ENCODE measurements at places on chromosomes 1 and 21.
A peak's percentile ranks its signal among the peaks of the same experiment; 100 is the strongest.

- peak; percentile 49 for DNase-seq
Observed at GRCh38 chr1:45493116-45493697, 2.2 kb upstream of the TESK2 start.

DNA sequence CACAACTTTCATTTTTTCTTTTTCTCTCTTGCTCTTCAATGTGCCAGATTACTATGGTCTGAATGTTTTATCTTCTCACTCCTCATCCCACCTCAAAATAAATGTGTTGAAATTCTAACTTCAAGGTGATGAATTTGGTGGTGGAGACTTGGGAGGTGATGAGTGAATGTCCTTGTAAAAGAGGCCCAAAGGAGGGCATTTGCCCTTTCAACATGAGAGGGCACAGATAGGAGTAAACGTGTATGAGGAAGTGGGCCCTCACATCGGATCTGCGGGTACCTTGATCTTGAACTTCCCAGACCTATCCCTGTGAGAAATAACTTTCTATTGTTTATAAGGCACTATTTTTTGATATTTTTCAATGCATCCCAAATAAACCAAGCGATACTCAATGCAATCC lies 412.3 kb upstream of the ADGRL2 start:
- no peak for DNase-seq

DNA sequence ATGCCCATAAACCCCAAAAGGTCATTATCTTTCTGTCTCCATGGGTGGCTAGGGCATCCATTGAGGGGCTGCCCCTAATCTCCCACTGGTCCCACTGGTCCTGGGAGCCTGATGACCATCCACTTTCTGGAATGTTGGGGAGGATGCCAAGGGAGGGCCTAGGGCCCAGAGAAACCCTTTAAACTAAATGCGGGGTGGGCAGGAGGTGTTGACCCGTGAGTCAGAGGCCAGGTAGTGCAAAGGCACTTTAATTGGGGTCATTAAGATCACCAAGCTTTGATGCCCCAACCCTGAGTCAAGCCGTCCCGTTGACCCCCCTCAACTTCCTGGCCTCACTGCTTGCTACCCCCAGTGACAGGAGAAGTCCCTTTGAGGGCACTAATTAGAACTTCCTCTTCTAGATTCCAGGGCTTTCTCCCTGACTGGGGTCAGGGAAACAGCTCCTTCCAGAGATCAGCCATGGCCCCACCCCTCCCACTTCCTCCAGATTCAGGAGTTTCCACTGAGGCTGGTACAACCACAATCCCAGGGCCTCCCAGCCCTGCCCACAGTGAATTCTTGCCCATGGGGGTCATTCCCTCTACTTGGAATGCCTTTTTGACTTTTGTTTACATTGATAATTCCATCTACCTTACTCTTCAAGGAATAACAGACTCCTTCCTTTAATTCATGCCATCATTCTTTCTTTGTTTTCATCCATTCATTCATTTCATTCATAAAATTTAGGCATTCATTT lies 15.5 kb upstream of the SERINC2 start:
- no peak for DNase-seq

DNA sequence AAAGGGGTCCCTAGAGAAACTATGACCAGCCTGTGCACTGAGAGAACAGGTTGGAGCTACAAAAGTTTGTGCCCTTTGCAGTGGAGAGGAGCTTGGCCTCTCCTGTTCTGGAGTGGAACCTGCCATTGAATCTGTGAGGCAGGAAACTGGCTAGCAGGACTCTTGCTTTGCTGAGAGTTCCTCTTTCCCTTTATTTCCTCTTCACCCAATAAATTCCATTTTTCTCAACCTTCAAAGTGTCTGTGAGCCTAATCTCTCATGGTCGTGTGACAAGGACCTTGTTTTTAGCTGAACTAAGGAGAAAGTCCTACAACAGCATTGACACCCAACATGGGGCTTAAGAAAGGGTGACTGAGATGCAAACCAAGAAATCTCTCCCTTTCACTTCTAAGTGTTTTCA lies 42.7 kb upstream of the FASLG start:
- DNase-seq = no peak

- no peak for DNase-seq
Observed at GRCh38 chr1:168483539-168483938, 60.3 kb downstream of the XCL2 start.

GRCh38 chr1:180103819-180104218 lies 50.9 kb upstream of the QSOX1 start:
- no peak for DNase-seq

- no peak for DNase-seq
Observed at GRCh38 chr1:151976858-151977257, 16.8 kb downstream of the S100A10 start.

- no peak for DNase-seq
Observed at GRCh38 chr1:207404849-207405525, 49.1 kb upstream of the CR2 start.

DNA sequence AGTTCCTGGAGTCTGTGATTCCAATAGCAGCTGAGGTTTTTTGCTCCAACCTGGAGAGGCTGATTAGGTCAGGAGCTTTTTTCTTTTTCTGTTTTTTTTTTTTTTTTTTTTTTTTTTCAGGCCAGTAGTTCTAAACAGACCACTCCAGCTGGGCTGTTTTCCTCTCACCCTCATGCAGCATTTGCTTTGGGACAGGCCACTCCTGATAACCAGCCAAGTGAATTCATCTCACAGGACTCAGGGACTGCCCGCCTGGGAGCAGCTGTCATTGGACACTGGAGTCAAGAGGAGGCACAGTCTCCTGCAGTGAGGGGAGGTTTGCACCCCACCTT lies 22.9 kb downstream of the PLXNA2 start:
- DNase-seq = no peak

DNA sequence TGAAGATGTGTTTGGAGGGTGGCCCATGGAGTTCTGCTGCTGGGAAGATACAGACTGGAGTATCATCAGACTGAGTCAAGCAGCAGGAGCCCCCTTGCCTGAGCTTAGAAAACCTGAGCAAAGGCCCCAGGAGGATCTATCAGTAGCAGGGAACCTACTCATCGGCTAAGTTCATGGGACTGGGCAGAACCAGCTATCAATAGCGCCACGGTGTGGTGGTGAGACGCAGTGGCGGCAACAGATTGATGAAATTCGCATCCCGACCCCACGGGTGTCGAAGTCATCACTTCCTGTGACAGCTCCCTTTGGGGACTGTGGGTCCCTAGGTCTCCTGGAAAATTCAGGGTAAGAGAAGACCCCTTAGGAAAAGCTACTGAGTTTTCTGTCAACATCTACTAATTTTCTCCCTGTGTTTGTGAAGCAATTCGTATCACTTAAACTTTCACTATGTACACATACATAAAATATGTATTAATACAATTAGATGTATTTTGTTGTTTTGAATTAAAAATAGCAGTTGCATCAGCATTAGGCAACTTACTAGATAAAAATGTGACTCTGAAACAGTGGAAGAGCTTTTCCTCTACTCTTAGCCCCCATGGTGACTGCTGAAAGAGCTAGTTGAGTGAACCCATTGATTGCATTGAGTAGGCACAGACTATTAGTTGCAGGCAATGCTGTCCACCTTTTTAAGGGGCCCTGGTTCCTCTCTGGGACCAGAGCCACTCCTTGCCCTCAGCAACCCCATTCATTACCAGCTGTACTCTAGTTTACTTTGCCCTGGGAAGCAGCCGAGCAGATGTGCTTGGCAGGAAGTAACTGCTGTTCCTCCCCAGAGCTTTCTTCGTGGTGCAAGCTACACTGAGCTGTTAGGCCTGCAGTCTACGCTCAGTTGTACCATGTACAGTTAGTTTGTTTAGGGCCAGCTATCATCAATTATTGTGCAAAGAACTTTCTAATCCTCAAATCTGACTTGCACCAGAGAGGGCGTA lies 7.3 kb upstream of the CACNA1S start:
- DNase-seq = no peak

DNA sequence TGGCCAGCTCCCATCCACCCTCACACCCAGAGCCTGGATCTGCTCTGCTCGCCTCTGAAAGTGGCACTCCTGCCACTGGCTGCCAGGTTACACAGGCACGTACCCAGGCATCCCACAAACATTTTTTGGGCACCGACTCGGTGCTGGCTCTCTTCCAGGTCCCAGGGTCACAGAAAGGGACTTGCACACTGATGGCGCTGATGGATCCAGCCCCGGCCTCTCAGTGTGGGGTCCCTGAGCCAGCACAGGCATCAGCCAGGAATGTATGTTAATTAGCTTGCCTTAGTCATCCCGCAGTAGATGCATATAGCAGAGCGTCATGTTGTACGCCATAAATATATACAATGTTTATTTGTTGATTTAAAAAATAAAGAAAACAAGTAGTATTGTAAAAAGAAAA lies 537.2 kb downstream of the NPHP4 start:
- no peak for DNase-seq

GRCh38 chr1:220878191-220879075 lies 810 bp upstream of the HLX start:
- no peak for DNase-seq

DNA sequence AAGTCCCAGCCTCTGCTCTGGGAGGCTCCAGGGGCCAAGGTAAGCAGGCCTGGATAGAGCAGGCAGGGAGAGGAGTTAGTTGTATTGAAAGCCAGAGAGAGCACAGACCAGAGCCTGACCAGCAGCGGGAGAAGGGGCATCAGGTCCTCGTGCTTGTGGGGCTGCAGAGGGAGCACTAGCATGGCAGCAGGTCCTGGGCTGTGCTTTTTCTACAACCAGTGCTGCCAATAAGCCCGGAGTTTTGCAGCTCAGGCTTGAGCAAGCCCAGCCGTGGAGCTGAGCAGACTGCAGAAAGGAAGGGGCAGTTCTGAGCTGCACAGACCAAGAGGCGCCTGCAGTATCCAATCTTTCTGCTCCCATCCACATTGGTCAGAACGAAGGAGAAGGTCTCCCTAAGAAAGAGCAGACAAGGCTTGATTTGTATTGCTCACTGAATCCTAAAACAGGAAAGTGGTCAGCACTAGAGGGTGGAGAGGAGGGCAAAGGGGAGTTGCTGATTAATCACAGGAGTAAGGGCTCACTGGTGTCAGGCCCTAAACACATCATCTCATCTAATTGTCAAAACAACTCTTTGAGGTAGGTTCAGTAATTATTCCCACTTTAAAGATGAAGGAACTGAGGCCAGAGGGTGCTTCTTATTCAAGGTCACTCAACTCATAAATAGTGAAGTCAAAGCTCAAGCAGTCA lies 2.7 kb downstream of the DENND2D start:
- DNase-seq = no peak

All from right lobe of liver (tissue), 6 donors.